HCT116 (cell line): ENCODE measurements at places on chromosomes 7 and 10. TPM values are rescaled to one million over a fixed set of nuclear protein-coding genes. Genes with fewer than 3 reads are reported as not detected.

- H3K27ac ChIP-seq = peak overlapping the region; percentile 82
- no peaks in the 10 kb centered on the region for H3K27me3 ChIP-seq
- no peaks in the 10 kb centered on the region for H3K36me3 ChIP-seq
- H3K4me1 ChIP-seq = peaks cover 98% of the 10 kb centered on the region
- DNase-seq = no peak
These were observed 5.8 kb downstream of the VSIR start for GRCh38 chr10:71767420-71768035.

GRCh38 chr10:64518456-64518855 is 997.3 kb downstream of the REEP3 start:
- H3K27ac ChIP-seq = no peak overlapping the region
- H3K4me3 ChIP-seq = no peak overlapping the region
- H3K27me3 ChIP-seq = no peaks in the 10 kb centered on the region
- H3K4me1 ChIP-seq = no peaks in the 10 kb centered on the region

DNA sequence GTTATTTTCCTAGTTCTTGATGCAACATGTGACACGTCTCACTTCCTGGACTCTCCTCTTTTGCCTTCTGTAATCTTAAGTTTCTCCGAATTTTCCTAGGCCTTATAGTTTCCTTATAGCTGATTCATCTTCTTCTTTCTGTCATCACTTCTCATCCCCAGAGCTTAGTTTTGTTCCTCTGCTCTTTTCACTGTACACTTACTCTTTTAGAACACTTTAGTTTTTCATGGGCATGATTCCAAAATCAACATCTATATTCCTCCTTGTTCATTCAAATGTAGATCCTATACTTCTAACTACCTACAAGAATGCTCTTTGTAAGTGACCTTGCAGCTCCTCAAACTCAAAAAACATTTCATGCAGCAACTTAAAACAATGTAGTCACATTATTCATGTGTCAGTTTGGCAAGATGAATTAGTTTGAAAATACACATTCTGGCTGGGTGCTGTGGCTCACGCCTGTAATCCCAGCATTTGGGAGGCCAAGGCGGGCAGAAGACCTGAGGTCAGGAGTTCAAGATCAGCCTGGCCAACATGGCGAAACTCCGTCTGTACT is 13.1 kb upstream of the SLC26A3 start:
- H3K4me3 ChIP-seq = no peak overlapping the region
- H3K4me1 ChIP-seq = no peaks in the 10 kb centered on the region
- no peak for DNase-seq
- no peaks in the 10 kb centered on the region for H3K27me3 ChIP-seq
- no peaks in the 10 kb centered on the region for H3K36me3 ChIP-seq

DNA sequence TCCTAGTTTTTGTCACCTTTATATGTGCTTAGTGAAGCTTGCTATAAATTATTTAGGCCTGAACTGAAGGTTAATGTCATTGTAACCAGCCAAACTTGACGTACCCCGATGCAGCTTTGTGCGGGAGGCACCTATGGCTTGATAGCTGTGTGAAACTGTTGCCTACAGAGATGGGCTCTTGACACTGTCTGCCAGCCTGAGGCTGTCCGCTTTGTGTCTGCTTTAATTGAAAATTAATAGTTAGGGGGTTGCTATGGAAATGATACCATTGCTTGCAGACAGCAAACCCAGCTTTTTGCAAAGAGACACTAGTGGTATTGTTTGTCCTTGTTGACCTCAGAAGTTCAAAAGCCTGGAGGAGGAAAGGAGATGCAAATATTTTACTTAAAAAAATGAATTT is 2.1 kb upstream of the FOXP2 start:
- H3K27me3 ChIP-seq = no peaks in the 10 kb centered on the region
- no peak overlapping the region for H3K4me3 ChIP-seq
- peaks cover 5% of the 10 kb centered on the region; the same call in 1 of the 2 replicates for H3K4me1 ChIP-seq

DNA sequence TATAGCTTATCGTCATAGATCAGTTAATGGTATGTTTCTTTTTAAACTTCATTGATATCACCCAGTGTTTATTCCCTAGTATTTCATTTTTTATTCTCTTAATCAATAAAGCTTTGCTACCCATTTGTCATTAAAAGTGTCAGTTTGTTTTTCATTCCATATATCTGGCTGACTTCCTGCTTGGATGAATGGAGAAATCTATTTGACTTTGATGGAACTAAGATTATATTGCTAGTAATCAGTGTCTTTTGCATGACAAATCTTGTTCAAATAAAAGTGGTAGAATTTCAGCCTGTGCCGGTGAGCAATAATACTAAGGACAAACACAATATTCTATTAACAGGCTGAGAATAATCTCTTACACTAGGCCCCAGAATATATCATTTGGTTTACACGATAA is 203.3 kb downstream of the SEC23IP start:
- DNase-seq = no peak
- no peaks in the 10 kb centered on the region for H3K4me1 ChIP-seq
- peaks cover 34% of the 10 kb centered on the region; the same call in 1 of the 2 replicates for H3K27me3 ChIP-seq

GRCh38 chr7:130191791-130192190 is 13.4 kb downstream of the TMEM209 start:
- no peak for DNase-seq
- no peak overlapping the region for H3K4me3 ChIP-seq
- H3K27ac ChIP-seq = no peak overlapping the region
- H3K36me3 ChIP-seq = peaks cover 11% of the 10 kb centered on the region; the same call in 1 of the 2 replicates
- H3K4me1 ChIP-seq = no peaks in the 10 kb centered on the region

- H3K27me3 ChIP-seq = no peaks in the 10 kb centered on the region
- DNase-seq = no peak
- no peak overlapping the region for H3K27ac ChIP-seq
- no peak overlapping the region for H3K4me3 ChIP-seq
- H3K36me3 ChIP-seq = no peaks in the 10 kb centered on the region
These were observed 9.5 kb upstream of the WDR11 start for GRCh38 chr10:120841522-120842189.

DNA sequence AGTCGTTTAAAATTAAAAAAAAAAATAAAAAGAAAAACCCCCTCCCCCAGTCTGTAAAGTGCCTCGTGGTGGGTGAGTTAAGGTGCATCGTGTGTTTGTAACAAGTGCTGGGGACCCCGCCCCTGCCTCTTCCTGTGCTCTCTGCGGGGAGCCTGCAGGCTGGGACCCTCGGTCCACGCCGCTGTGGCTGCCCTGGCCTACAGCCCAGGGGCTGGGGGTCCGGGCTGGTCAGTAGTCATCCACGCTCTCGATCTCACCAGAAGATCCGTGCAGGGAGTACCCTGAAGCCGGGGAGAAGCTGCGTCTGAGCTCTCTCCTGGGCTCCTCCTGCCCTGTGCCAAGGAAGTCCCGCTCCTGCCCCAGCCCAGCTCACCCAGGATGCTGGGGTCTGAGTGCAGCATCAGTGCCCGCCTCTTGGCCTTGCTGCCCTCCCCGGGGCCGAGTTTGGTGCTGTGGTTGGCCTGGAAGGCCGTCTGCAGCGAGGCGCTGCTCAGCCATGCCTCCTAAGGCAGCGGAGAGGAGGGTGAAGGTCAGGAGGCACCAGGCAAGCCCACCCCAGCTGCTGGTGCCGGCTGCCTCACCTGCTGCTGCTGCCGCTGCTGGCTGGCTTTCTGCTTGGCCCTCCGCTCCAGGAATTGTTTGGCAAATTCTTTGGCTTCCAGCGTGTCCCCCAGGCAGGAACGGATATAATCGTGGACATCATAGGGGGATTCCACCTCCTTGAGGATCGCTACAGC is 8.1 kb downstream of the GNB2 start:
- no peaks in the 10 kb centered on the region for H3K27me3 ChIP-seq
- no peak for DNase-seq
- no peak overlapping the region for H3K27ac ChIP-seq

DNA sequence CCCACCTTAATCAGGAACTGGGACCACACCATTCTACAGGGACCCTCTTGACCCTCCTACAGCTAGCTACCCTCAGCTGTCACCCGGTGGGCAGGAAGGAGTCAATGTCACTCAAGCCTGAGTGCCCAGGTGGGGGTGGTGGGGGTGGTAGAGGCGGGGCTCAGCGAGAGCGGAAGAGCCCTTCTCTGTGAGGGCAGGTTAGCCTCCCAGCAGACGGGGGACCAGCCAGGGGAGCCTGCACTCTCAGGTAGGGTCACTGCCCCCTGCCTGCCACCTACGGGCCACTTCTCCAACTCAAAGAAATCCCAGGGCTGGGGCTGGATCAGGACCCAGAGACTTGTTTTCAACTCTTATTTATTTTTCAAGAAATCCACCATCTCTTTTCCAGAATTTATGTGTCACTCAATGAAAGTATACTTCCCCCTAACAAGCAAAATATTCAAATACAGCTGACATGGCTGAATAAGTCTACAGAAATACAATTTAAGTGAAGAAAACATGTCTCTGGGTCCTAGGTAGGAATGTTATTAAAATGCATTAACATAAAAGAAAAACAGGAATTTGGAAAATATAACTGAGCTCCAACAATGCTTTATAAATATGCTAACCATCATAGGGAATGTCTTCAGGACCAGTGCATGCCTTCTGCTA is 63.4 kb upstream of the DDC start:
- H3K4me1 ChIP-seq = peaks cover 6% of the 10 kb centered on the region; the same call in 1 of the 2 replicates
- no peaks in the 10 kb centered on the region for H3K27me3 ChIP-seq
- H3K36me3 ChIP-seq = no peaks in the 10 kb centered on the region; the same call in 1 of the 2 replicates
- DNase-seq = no peak
- H3K4me3 ChIP-seq = no peak overlapping the region

- H3K36me3 ChIP-seq = no peaks in the 10 kb centered on the region
- no peak overlapping the region for H3K4me3 ChIP-seq
- no peaks in the 10 kb centered on the region; the same call in 1 of the 2 replicates for H3K4me1 ChIP-seq
These were observed 153.2 kb upstream of the LYZL2 start for GRCh38 chr10:30782537-30783461.

DNA sequence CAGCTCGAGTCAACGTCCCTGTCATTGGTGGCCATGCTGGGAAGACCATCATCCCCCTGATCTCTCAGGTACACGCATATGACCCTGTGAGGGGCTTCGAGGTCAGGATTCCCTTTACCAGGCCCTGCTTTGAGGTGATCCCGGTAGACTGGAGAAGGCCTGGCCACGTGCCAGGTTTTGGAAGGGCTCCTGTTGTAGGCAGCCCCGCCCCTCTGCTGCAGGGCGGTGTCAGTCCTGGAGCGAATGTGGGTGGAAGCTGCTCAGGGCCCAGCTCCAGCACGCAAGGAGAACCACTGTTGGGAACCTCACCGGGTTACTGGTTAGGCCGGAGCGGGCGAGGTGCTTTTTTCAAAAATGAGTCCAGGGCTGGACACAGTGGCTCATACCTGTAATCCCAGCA is 15.6 kb downstream of the MDH2 start:
- H3K36me3 ChIP-seq = peaks cover 64% of the 10 kb centered on the region
- H3K27ac ChIP-seq = no peak overlapping the region
- peaks cover under 1% of the 10 kb centered on the region; the same call in 1 of the 2 replicates for H3K4me1 ChIP-seq
- H3K27me3 ChIP-seq = no peaks in the 10 kb centered on the region

DNA sequence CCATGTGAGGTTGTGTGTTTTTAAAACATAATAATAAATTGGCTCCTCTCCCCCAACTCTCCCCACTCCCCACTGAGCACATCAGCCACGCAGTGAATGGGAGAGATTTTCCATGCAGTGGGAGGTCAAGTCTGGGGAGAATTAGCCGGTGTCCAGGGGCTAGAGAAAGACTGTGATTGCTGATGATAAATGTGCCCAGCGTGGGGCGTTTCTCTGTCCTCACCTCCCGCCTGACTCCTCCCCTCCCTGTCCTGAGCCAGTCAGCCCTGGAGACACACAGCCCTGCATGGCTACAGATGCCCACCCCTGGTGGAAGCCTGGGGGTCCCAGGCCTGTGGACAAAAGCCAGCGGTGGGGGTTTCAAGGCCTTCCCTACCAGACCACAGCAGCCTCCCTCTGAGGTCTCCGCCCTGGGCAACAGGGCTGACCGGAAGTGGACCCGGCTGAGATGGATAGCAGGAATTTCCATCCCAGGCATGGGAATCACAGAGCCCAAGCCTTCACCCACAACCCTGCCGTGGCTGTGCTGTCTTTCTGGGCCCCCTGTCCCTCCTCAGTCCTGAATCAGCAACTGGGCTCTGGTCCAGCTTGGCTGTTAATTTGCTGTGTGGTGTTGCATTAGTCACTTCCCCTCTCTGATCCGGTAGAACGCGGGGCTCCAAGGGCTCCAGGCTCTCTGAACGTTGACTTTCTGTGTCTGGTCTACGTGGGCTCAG is 46.8 kb upstream of the SLC29A3 start:
- no peaks in the 10 kb centered on the region for H3K27me3 ChIP-seq
- no peaks in the 10 kb centered on the region for H3K36me3 ChIP-seq
- no peak overlapping the region for H3K4me3 ChIP-seq
- H3K27ac ChIP-seq = no peak overlapping the region
- no peak for DNase-seq

- H3K27me3 ChIP-seq = no peaks in the 10 kb centered on the region
- H3K4me3 ChIP-seq = no peak overlapping the region
- peaks cover 5% of the 10 kb centered on the region for H3K4me1 ChIP-seq
- peak; percentile 74 for DNase-seq
These were observed 47.3 kb upstream of the OIT3 start for GRCh38 chr10:72846238-72846637.

DNA sequence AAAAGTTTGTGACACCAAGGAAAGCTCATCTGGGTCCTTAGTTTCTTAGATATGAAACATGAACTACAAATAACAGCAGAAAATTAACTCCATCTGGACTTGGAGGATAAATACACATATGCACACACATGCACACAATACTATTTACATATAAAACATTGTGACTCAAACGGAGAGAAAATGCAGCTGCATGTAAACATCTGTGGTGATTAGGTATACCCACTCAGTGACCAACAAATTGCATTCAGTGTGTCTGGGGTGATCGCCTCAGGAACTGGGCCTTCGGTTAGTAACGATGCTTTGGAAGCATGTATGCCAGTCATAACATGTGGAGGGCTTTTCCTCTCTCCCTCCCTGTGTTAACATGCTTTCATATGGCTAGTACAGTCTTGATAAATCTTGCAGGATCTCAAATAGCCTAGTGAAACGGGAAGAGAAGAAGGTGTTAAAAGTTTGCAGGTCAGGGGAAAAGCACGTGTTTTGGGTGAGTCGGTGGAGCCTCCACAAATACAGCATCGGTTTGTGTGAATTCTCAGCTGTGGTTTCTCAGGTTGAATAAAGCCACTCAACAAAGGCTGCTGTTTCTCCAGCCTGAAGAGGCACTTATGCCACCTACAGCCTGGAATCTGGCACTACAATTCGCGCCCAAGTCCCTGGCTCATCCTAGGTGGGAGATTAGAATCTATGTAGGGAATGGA is 8.7 kb upstream of the GLRX3 start:
- no peak for DNase-seq
- no peaks in the 10 kb centered on the region for H3K36me3 ChIP-seq
- H3K27ac ChIP-seq = no peak overlapping the region
- H3K27me3 ChIP-seq = no peaks in the 10 kb centered on the region
- H3K4me1 ChIP-seq = peaks cover 4% of the 10 kb centered on the region; the same call in 1 of the 2 replicates

- no peak overlapping the region for H3K27ac ChIP-seq
- peaks cover 2% of the 10 kb centered on the region; the same call in 1 of the 2 replicates for H3K4me1 ChIP-seq
- no peaks in the 10 kb centered on the region for H3K36me3 ChIP-seq
- H3K4me3 ChIP-seq = no peak overlapping the region
- no peaks in the 10 kb centered on the region for H3K27me3 ChIP-seq
- DNase-seq = no peak
These were observed 97.5 kb upstream of the OIT3 start for GRCh38 chr10:72796042-72796441.

- H3K27ac ChIP-seq = no peak overlapping the region
- no peak for DNase-seq
These were observed 495.6 kb upstream of the KLF6 start for GRCh38 chr10:4280461-4281189.

FANK1 gene
- 5.4 TPM for total RNA-seq

MACC1 gene
- 9.8 TPM for total RNA-seq

GTF2IRD2 gene
- 9.2 TPM for total RNA-seq

HABP2 gene
- total RNA-seq = 0.20 TPM

LGI1 gene
- total RNA-seq = not detected

ZMIZ1 gene
- 28.4 TPM for total RNA-seq

PON3 gene
- 2.6 TPM for total RNA-seq

GRM3 gene
- total RNA-seq = not detected
